ENCODE measurements at places on chromosomes 2 and 18.

DNA sequence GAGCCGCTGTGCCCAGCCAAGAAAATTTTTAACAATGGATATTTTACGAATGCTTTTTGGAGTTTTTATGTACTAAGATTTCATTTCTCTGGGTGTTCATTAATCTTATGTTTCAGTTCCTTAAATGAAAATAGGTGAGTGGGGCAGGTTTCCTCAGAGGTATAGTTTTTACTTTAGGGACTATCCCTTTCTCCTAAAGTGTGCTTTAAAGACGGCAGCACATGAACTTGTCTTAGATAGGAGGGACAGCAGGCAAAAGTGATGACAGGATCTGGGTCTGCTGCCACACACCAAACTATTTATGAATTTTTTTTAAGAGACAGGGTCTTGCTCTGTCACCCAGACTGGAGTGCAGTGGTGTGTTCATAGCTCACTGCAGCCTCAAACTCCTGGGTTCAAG, 8.0 kb upstream of the REL start:
- DNase-seq = no peak

- no peak for DNase-seq
These were observed 75.9 kb upstream of the COL3A1 start for GRCh38 chr2:188898261-188898660.

DNA sequence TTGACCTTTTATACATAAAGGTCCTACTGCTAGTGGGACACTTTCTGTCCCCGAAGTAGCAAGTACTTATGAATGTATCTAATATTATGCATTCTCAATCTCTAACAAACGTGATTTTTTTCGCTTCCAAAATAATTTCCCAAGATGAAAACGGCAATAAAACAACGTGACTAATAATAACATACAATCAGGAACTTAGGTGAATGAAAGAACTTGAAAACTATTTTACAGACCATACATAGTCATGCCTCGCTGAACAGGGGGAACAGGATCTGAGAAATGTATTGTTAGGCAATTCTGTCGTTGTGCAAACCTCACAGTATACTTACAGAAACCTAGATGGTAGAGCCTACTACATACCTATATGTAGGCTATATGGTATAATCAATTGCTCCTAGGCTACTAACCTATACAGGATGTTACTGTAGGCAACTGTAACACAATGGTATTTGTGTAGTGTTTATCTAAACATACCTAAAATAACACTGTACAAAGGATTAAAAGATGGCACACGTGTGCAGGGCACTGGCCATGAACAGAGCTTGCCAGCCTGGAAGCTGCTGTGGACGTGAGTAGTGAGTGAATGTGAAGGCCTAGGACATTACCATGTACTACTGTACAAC, 2.5 kb downstream of the RTN4 start:
- DNase-seq = no peak

DNA sequence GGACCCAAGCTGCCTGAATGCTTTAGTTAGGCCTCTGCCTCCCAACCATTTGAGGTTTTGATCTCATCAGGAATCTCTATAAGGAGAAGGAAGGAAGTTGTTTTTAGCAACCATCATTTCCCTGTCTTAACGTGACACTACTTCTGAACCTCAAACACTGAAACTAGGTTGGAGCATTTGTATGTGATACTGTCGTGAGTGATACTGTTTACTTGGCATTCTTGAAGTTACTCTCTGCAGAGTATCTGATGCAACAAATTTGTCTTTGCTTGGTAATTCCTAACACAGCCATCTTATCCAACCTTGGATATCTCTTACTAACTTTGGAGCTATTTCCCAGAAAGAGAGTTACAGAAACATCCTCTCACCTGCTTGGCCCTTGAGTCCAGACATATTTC, 22.1 kb downstream of the TTLL4 start:
- DNase-seq = no peak

DNA sequence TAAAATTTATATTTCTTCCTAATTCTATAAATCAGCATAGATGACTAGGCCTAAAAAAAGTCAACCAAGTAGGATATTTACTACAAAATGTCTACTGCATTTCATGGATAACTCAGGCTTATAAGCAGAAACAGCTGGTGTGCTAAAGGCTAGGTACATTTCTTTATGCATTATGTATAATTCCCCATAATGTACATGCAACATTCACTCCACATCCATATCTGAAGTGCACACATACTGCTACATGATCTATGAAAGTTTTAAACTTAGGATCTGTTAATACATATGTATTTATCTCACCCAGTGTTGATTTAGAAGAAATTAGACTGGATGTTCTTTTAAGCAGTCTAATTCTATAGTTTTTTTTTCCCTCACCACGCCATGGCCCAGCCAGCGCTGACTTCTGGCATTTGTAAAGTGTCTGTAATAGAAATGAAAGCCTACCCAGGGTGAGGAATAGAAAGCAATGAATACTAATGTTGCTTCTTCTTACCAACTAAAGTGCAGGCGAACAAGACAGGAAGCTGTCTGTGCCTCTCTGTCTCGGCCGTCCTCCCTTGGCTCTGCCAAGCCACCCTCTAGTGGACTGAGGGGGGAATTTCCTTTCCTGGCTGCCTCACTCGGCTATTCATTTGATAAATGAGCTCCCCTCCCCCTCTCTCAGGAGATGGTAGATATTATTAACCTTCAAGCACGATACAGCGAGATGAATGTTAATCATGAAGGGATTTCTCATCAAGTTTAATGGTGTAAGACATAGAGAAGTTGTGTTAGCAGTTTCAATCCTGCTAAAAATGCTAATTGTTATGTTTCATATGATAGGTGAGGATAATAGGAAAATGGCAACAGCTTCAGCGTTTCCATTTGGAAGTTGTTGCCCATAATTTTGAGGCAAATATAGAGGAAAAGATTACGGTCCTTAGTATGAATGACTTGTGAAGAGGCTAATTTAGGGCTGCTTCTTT, 384.5 kb downstream of the MTX2 start:
- DNase-seq = no peak

GRCh38 chr2:222568865-222569264, 87.0 kb downstream of the FARSB start:
- DNase-seq = no peak

DNA sequence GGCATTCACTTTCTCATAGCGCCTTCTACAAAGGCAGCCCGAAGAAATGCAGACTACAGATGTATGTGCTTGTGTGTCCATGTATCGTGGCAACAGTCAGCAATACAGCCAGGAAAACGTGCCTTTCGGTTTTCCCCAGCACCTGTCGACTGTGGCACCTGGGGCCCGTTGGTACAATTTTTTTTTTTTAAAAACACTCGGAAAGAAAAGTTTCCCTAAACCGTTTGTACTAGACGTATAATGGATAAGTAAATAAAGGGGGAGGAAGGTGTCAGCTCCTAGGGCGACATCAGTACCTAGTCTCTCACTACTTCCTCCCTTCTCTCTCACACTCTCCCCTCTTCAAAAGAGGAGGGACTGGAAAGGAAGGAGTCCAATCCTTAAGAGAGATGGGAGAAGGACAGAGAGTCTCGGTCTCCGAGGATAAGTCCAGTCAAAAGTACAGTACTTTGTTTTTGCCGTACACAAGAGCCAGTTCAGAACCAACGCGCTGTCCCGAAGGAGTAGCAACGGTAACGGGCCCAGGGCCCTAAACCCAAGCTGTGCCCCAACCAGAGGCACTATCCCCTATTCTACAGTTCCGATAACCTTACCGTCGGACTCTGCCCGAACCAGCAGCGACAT, 759 bp downstream of the PPP4R3B start:
- no peak for DNase-seq

- DNase-seq = no peak
These were observed 69.4 kb upstream of the ARHGAP28 start for GRCh38 chr18:6659963-6660725.

GRCh38 chr18:46424898-46425297, 232.1 kb downstream of the LOXHD1 start:
- DNase-seq = no peak

DNA sequence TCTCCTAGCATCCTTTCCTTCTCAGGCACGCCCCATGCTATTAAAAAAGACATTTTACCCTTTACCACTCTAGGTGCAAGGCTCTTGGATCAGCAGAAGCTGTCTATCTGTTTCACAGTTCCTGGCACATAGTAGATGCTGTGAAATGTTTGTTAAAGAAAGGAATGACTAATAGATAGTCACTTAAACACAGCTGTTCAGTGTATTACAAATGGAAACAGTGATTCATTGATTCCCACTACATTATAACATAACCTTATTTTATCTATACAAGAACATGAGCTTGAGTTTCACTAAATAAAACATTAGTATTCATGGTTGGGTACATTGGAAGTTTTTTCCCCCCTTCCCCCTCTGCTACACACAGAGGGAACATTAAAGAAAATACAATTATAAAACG, 142.1 kb downstream of the ASXL3 start:
- DNase-seq = no peak

Data from NCI-H1417 treated with DMSO at 0.1 percent for 48 hours (cell line).